ENCODE measurements at places on chromosomes 7 and 10. TPM values are rescaled to one million over a fixed set of nuclear protein-coding genes. Genes with fewer than 3 reads are reported as not detected.

The KCNMA1 gene
- 76.7 TPM for total RNA-seq

The PCLO gene
- total RNA-seq = 0.96 TPM

The CASP2 gene
- 19.0 TPM for total RNA-seq

The ANXA8 gene
- 34.4 TPM for total RNA-seq

The SLC12A9 gene
- total RNA-seq = 15.6 TPM

The TACR2 gene
- total RNA-seq = 0.33 TPM

The AKR1C8 gene
- total RNA-seq = 0.42 TPM

The BAMBI gene
- 13.1 TPM for total RNA-seq

The LIPN gene
- not detected for total RNA-seq

The GOLGA7B gene
- total RNA-seq = 5.0 TPM

The GIMAP6 gene
- total RNA-seq = not detected

The PDZD7 gene
- 1.4 TPM for total RNA-seq

The RAMP3 gene
- total RNA-seq = not detected

The OGDHL gene
- total RNA-seq = 0.23 TPM

The ATG9B gene
- 0.60 TPM for total RNA-seq

The IDI1 gene
- 26.2 TPM for total RNA-seq

The MEOX2 gene
- total RNA-seq = not detected

The PHYHIPL gene
- total RNA-seq = 0.31 TPM

The SCART1 gene
- total RNA-seq = 0.47 TPM

The CHN2 gene
- not detected for total RNA-seq

The IPMK gene
- 3.2 TPM for total RNA-seq

The SUPV3L1 gene
- 34.7 TPM for total RNA-seq

The LMOD2 gene
- not detected for total RNA-seq

The DNAJC1 gene
- 28.8 TPM for total RNA-seq

The SERPINE1 gene
- total RNA-seq = 1,104 TPM

The WNT16 gene
- total RNA-seq = not detected

The DLX6 gene
- total RNA-seq = not detected

The HOXA2 gene
- 0.84 TPM for total RNA-seq

The THSD7A gene
- total RNA-seq = 1.5 TPM

The MPP7 gene
- 0.07 TPM for total RNA-seq

The LRRD1 gene
- not detected for total RNA-seq

The PDK4 gene
- 9.1 TPM for total RNA-seq

The GHRHR gene
- total RNA-seq = not detected

The MMRN2 gene
- 0.81 TPM for total RNA-seq

The HOXA3 gene
- 10.2 TPM for total RNA-seq

The P4HA1 gene
- 19.0 TPM for total RNA-seq

The AGR2 gene
- total RNA-seq = 93.9 TPM

The LRRC72 gene
- total RNA-seq = not detected

The SPDYE3 gene
- total RNA-seq = not detected

The WDR86 gene
- total RNA-seq = 0.38 TPM

The TMEM120A gene
- 47.1 TPM for total RNA-seq

The NAT16 gene
- 0.10 TPM for total RNA-seq

The GOT1 gene
- total RNA-seq = 34.1 TPM

The NEUROD6 gene
- not detected for total RNA-seq

The AQP1 gene
- total RNA-seq = 0.36 TPM

The TMEM273 gene
- not detected for total RNA-seq

The METTL27 gene
- 11.5 TPM for total RNA-seq

The EVX1 gene
- not detected for total RNA-seq

The UPK3BL2 gene
- 3.8 TPM for total RNA-seq

The MYH16 gene
- total RNA-seq = 0.56 TPM

The NODAL gene
- not detected for total RNA-seq

The CCAR1 gene
- 57.3 TPM for total RNA-seq

The ARID5B gene
- total RNA-seq = 1.7 TPM

The ANXA11 gene
- total RNA-seq = 142 TPM

The EN2 gene
- 1.0 TPM for total RNA-seq

The GDF10 gene
- 0.09 TPM for total RNA-seq

The FAM25G gene
- total RNA-seq = not detected

The AKR1C2 gene
- 4,175 TPM for total RNA-seq
